Skeletal muscle cell (primary cell): ENCODE measurements at places on chromosomes 13 and 19.

DNA sequence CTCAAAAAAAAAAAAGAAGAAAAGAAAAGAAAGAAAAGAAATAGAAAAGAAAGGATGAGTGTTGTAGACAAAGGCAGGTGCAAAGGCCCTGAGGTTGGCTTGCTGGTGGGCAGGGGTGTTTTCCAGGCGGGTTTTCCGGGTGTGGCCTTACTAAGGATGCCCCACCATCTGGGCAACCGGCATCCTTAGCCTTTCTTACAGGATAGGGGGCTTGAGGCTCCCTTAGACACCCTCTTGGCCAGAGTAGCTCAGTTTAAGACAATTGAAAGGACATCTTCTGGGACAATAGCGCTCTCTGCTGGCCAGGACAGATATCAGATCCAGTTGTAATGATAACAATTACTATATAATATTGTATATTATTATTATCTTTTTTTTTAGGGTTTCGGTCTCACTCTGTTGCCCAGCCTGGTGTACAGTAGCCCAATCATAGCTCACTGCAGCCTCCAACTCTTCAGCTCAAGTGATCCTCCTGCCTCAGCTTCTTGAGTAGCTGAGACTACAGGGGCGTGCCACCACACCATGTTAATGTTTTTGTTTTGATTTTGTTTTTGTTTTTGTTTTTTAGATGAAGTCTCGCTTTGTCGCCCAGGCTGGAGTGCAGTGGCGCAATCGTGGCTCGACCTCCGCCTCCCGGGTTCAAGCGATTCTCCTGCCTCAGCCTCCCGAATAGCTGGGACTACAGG, 1.4 kb upstream of the QTRT1 start:
- DNase-seq: no peak

GRCh38 chr19:29269641-29270040, 56.7 kb upstream of the UQCRFS1 start:
- DNase-seq: no peak

- DNase-seq: no peak
Observed at GRCh38 chr13:81658598-81659370, 1317.9 kb upstream of the SPRY2 start.

DNA sequence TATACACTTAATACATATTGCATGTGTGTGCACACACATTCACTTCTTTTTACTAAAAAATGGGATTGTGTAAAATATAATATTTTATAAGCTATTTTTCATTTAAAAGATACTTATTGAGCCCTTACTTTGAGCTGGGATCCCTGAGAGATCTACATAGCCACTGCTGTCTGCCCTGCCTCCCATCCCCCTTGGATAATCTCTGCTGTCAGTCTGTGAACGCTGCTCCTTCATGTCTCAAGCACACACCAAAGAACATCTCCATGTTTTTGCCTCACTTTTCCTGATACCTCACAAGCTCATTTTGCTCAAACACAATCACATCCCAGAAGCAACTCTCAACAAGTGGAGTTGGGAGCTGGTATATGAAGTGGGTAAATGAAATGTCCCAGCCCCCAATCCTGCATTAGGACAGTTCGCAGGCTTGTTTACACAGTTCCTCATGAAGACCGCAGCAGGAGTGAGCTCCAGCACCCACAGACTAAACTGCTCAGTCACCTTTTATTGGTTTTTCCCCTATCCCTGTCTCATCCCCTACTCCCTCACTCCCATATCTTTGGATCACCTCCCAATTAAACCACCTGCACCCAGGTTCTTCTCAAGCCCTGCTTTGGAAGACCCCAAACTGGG, 108.3 kb upstream of the FRY start:
- no peak for DNase-seq

DNA sequence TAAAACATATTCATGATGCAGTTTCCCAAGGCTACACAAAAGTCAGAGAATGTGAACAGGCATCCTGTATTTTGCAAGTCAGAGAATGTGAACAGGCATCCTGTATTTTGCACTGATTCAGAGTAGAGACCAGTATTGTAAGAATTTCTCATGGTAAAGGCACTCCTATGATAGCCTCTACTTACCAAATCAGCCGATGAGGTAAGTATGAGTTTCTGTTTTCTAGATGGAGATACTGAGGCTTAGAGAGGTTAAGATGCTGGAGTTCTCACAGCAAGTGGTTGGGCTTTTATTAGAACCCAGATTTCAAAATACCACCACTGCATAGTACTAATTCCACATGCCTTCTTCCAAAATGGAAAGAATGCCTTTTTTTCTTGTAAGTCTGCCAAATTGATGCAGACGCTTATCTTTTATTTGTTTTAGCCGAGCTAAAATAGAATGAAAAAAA, 12.3 kb downstream of the TPT1 start:
- DNase-seq: no peak

DNA sequence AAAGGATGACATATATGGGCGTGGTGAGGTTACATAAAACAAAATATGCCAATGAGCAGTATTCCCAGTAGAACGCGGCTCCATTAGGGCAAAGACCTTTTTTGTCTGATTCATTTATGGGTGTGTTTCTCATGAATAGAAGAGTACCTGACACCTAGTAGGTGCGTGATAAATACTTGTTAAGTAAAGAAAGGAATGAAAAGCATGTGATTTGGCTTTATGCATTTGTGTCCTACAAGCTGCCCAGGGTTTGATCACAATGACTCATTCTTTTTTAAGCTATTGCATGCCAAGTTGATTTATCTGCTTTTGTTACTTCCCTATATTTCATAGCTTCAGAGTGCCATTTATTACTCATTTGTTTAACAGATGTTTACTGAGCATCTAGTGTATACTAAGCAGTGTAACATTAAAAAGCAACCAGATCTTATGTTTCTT, 19.1 kb upstream of the KCTD4 start:
- no peak for DNase-seq

DNA sequence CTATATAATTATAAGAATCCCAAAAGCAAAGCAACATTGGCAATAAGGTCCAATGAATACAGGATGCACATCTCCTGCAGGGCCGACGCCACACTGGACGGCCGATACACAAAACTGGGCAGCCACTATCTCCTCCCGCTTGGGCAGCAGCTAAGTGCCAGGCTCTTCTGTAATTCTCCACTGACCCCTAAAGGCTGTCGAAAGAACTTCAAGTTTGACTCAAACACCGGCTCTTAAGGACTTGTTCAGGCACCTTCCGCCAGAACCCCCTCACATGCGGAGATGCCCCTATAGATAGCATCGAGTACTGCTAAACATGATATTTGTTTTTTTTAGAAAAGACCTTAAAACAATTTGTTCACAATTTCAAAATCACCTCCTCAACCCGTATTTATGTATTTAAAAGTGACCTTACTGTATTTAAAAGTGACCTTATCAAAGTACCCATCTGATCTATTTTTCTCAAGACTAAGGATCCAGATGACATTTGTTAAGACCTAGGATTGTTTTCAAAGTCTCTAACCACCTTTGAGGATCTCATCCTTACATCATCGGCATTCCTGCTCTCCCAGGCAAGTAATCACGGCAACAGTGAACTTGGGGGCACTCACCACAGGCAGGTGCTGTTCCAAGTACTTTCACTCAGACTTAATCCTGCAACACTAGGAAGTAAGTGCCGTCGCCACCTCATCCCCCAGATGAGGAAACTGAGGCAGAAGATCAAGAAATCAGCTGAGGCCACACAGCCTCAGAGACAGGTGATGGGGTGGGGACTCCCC, 77.8 kb downstream of the TUBGCP3 start:
- peak; percentile 22 for DNase-seq

DNA sequence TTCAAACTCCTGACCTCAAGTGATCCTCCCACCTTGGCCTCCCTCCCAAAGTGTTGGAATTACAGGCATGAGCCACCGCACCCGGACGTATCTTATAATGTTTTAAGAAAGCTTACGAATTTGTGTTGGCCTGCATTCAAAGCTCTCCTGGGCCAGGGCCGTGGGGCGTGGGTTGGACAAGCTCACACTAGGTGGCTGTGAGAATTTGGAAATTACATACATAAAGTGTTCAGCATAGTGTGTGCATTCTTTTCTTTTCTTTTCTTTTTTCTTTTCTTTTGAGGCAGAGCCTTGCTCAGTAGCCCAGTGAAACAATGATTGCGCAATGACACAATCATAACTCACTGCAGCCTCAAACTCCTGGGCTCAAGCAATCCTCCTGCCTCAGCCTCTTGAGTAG, 2.6 kb downstream of the ZSWIM4 start:
- peak; percentile 18 for DNase-seq

GRCh38 chr13:30241532-30241931, 65.8 kb downstream of the KATNAL1 start:
- DNase-seq: peak; percentile 30

DNA sequence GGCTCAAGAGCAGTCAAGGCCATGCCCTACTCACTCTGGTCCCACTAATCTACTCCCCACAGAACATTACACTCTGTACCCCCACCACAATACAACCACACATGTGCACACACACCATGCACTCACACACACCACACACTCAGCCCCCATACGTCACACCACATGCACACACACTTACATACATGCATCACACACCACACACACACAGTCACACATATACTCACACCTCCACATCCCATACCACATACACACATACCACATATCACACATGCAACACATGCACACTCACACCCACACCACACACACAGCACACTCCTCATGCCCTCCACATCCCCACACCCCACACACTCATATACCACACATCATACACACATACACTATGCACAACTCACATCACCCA, 67.6 kb downstream of the RASL11A start:
- DNase-seq: no peak

GRCh38 chr19:53002479-53002878, 11.2 kb upstream of the ERVV-1 start:
- DNase-seq: no peak

- DNase-seq: no peak
Observed at GRCh38 chr19:34725400-34725799, 8.6 kb upstream of the ZNF181 start.

DNA sequence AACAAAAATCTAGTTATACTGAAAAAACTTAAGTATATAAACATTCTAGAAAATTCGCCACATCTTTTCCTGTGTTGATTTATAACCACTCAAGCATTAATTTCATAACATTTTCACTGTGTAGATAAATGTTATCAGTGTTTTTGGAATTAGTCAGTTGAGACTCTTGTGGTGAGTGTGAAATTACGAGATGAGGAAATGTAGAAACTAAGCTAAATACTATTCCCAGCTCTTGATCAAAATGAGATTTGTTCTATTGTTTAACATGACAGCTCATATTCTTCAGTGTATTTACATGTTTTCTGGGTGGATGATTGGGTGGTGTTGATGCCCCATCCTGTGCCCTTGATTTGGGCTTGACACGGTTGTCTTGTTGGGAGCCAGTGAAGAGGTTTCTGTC, 406.8 kb downstream of the DACH1 start:
- DNase-seq: no peak
